ENCODE measurements at places on chromosomes 11 and 22.

- no peak for DNase-seq
These were observed 9.0 kb upstream of the RDX start for GRCh38 chr11:110305169-110306018.

DNA sequence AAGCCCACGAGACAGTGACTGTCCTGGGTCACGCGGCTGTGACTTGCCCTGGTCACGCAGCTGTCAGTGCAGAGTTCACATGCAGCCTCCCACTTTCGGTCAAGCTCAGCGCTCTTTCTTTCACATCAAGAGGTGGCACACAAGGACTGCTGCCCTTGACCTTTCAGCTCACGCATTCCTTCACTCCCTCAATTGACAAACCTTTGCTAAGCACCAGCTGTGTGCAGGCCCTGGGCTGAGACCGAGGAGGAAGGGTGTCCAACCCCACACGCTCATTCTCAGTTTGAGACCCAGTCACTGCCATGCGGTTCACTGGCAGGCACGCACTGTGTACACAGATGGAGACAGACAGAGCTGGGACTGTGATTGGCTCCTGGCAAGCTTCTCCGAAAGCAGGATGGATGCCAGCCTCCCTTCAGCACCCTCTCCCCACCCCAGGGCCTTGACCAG lies 70.3 kb downstream of the SCUBE1 start:
- peak; percentile 37 for DNase-seq

GRCh38 chr11:27894552-27894951 lies 194.3 kb upstream of the BDNF start:
- peak; percentile 90 for DNase-seq

GRCh38 chr11:31107649-31108048 lies 261.9 kb downstream of the DCDC1 start:
- no peak for DNase-seq

DNA sequence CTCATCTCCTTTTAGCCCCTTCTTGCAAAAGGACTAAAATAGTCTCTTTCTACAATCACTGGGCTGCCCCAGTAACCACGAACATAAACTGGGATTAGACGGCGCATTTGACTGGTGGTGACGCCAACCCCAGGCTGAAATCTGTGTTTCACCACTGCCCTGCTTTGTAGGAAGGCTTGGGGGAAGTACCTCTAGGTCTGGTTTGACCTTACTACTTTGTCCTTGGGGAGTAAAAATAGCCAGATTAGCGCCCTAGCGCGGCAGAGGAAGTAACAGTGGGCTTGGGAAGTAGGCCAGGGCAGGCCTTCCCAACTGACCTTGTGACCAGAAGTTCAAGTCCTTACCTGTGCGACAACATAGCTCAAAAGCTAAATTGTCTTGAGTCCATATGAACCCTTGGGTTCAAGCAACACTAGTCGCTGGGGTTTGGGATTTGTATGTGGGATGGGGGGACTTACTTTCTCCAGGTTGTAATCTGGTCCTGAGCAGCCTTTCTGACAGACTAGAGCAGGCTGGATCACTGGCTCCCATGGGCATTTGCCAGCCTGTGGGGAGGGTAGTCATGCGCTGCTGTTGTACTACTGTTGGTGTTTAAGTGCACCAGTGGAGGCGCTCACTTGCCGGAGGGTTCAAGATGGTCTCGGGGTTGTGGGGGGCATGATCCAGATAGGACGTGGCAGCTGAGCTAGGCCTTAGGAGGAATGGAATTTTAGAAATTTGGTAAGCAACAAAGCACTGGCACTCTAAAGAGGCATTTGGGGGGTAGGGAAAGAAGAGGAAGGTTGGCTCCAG lies 953 bp upstream of the PACS1 start:
- DNase-seq, result peak; percentile 81

DNA sequence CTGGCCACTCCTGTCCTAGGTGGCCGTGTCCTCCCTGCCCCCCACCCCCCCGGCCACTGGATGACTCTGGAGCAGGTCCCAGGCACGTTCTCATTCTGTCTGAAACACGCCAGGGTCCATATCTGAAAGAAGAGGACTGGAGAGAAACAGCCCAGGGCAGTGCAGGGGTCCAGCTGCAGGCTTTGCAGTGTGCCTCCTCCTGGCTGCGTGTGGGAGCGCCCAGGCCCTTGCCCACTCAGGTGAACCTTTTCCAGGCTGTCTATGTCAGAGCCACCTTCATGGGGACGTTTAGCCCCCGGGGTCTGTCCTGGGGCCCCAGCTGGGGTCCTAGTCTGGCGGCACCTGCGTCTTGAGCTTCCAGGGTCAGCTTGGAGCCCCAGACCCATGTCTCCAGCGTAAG lies 15.6 kb downstream of the GRAMD4 start:
- no peak for DNase-seq

DNA sequence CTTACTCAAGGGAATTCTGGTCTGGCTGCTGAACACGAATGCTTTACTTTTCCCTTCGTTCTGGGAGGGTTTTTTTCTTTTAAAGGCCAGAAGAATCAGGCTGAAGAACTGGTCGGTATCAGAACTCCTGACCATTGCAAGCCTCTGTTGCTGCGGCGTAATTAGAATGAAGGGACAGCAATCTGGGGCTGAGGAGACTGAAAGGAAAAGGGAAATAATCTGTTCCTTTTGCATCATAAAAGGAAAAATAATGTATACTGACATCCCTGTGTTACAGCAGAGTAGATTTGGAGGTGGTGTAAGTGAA lies 670 bp downstream of the SC5D start:
- no peak for DNase-seq

GRCh38 chr22:22235558-22235957 lies 9.0 kb upstream of the VPREB1 start:
- peak; percentile 21 for DNase-seq

DNA sequence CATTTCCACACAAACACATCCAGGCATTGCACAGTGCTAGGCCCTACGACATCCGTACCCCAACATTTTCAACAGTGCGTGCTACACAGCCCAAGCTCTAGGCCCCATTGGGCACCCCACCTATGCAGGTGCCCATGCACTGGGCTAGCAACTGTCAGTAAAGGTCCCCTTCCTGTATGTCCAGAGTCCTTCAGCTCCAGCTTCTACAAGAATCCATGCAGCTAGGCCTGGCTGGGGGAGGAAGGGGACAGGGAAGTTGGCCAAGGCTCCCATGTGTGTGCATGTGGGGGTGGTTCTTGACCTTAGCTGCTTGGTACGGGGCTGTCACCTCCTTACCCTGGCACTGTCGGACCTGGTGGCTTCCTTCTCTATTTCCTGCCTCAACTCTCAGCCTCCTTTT lies 1.3 kb downstream of the B3GAT1 start:
- DNase-seq, result no peak

- no peak for DNase-seq
These were observed 76.0 kb downstream of the SC5D start for GRCh38 chr11:121368364-121369240.

DNA sequence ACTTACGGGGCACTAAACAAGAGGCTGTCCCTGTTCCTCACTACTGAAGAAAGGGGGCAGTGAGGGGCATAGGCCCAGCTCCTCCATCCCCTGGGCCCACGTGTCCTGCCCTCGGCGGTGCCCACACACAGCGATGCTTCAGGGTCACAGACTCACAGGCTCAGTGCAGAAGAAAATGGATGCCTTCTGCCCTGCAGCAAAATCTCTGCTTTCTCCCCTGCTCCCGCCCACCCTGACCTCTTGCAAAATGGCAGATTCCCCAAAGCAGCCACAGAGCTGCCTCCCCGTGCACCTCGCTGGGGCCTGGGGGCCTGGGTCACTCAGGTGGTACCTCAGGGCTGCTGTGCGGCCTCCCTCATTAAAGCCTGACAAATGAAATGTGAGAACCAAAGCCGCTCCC lies 204.0 kb downstream of the DSCAML1 start:
- no peak for DNase-seq

DNA sequence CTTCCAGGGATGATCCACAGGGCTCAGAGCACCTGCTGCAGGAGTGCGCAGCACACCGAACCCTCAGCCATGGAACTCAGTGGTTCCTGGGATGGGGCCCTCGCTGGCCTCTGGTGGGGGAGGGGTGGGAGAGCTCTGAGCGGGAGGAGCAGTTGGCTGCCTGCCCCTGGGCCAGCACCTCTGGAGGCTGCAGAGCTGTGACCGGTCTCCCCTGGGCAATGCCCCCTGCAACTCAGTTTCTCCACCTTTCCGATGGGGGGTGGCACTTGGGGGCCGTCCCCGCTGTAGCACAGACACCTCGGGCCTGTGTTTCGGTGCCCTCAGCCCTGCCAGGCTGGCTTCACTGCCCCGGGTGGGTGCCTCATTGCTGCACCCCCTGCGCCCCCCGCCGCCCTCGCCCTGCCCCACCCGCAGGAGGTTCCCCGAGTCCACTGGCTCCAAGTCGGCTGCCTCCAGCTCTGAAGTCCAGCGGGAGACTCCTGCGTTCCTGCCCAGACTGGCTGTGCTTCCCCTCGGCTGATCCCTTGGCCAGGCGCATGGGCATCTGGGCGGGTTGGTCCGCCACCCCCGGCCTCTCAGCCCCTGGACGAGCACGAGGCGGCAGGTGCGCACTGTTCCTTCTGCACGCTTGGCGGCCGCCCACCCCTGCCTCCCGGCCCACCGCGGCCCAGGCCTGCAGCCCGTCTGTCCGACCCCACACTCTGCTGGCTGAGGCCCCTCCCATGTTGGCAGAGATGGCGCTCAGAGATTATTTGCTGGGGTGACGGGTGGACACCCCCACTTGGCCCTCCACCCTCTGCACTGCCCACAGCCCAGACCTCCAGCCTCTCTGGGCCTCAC lies 1.8 kb downstream of the MUC6 start:
- DNase-seq, result no peak

DNA sequence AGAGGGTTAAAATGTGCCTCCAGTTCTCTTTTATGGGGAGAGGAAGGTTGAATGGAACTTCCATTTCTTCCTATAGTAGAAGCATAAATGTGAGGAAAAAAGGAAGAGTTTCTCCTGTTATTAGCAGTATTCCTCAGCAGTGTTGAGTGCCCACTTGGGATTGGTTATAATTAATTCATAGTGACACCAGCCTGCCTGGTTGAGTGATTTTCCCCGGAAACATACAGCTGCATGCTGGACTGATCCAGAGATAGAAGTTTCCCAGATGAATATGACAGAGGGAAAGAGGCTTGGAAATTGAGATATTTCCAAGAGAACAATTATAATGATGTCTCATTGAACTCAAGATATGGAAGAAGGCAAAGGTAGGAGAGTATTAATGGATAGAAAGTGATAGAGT lies 28.3 kb downstream of the RAB39A start:
- DNase-seq, result no peak

GRCh38 chr22:42078469-42079318 lies 806 bp upstream of the SMDT1 start:
- DNase-seq, result no peak

DNA sequence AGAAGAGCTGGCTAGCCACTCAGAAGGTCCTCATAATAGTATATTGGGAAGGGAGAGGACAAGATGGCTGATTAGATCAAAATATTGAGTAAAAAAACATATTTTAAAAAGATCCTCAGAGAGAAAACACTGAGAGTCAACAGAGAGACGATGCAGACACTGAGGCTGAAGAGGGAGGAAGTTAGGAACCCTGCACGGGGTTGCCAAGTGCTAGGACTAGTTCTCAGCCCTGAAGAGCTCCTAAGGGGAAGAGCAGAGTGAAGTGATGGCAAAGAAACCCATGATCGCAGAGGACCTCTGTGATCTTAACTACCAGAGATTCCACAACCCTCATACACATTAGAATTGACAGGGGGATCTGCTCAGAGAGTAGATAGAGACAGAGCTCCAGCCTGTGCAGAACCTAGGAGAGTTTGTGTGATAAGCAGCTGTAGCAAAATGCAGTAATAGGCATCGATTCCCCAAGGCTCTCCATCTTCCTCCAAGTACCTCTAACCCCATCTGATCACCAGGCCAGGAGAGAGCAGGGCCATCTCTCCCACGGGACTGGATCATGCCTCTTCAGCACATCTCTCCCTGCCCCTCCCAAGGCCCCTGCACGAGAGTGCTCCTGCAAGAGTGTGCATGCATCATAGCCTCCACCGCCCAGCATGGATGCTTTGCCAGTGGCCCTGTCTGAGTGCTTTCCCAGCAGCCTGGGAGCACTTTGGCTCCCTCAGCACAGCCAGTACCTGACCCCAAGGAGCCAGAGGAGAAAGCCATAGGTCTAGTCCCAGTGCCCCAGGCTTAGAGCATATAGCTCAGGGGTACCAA lies 41.2 kb upstream of the ARL14EP start:
- no peak for DNase-seq

GRCh38 chr11:80048513-80048912 lies 607.7 kb upstream of the TENM4 start:
- no peak for DNase-seq

DNA sequence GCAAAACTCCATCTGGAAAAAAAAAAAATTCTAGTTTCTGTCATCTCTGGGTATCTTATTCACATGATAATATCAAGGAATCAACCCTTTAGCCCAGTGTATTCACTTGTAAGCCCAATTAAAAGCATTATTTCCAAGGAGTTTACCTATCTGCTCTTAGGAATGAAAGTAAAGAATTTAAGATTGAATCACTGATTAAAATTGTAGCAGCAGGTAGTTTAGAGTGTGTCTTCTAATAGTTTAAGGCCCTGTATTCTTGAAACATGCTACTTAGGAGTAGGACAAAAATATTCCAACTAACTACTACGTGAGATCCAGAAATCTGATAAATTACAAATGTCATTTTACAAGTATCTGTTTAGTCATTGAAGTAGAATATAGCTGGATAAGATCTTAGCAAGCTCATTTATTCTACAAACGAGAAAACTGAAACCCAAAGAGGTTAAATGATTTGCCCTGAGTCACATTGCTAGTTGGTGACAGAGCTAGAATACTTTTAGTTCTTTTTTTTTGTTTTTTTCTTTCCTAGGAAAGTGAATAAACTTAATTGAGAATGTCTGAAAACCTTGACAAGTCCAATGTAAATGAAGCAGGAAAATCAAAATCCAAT lies 4.0 kb downstream of the TCP11L1 start:
- DNase-seq, result no peak
